ENCODE measurements at places on chromosomes 16 and 17.

DNA sequence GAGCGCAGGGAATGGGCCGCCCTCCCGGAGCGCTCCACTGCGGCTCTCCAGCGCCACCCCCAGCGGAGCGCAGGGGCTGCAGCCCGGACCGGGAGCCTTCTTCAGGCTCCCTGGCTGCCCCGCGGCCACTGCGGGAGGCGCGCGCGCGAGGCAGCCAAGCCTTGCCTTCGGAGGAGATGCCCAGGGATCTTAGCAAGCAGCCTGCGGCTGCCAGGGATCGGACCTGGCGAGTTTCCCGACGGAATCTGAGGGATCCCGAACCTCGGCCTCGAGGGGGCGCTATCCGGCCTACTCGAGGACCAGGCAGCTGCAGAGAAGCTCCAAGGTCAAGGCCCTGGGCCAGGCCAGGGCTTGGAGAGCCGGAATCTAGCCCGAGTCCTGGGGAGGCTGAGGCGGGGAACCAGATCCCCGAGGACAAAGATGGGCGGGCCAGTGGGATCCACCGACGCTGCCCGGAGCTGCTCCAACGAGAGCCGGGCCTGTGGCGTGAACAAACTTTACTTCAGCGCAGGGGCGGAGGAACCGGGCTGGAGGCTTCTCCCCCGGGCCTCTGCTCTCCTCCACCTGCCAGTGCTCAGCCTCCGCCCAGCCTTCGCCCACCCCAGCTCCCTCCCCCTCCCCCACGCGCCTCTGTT lies at the start of gene IRX6:
TSS of gene IRX6 (plus strand) at position 567 of the 635 bp plus-strand sequence. CDS start 889 bp downstream, outside the sequence.
- peak; percentile 26 for DNase-seq

DNA sequence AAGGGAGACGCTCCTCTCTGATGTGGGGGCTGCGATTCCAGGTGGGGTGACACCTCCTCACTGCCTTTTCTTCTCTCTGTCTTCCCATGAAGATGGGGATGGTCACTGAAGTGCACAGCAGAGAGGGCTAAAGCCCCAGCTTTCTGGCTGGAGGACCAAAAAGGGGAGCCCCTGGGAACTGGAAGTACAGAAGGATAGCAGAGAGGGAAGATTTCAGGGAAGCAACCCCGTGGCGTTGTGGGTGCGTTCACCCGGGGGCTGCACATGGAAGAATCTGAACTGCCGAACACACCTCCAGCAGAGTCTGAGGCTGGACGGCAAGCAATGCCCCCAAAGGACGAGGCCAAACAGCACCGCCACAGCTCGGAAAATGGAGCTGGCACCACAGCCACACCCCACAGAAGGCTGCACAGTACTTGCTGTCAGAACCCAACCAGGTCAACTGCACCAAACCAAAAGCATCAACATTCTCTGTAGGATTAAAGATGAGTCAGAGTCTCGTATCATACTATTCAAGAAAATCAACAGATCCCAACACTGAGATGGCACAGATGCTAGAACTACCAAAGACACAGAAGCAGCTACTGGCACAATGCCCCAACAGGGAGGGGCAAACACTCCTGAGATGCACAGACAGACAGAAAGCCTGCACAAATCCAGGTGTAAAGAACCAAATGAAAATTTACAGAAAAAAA lies 49.9 kb downstream of the MAP1LC3B start:
- no peak for DNase-seq

DNA sequence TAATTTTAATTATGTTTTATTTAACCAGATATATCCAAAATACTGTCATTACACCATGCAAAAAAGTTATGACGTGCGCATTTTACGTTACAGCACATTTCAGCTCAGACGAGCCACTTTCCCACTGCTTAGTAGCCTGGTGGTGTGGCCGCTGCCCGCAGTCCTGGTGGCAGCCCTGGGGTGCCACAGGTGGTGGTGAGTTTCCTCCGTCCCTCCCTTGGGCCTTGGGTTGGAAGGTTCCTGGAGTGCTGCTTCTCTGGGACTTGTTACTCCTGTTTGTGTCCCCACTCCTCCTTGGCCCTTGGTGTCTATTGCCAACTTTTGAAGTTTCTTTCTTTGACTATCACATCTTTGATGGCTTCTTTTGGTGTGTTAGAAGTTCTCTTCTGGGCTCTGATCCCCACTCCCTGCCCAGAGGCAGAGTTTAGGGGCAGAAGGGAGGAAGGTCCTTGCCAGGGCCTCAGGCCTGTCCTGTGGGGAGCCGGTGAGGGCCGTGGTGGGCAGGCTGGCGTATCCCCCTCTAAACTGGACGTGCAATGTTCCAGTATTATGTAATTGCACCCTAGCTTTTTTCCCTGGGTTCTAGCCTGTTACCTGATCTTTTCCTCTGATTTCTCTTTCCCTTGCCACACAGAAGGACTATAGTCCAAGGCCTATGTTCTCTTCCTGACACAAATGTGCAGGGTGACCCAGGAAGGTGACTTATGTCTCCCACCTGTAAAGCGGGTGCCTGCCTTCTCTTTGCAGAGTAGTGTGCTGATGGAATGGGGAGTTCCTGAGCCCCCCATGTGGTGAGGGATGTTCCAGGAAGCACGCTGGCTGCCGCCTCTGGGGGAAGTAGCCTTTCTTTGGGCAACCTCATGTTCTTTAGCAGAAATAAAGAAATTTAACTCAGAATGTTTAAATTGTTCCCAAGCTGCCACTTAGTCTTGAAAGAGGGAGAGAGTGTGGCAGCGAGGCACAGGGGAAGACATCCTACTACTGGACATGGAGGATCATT lies 8.4 kb downstream of the MPRIP start:
- no peak for DNase-seq

DNA sequence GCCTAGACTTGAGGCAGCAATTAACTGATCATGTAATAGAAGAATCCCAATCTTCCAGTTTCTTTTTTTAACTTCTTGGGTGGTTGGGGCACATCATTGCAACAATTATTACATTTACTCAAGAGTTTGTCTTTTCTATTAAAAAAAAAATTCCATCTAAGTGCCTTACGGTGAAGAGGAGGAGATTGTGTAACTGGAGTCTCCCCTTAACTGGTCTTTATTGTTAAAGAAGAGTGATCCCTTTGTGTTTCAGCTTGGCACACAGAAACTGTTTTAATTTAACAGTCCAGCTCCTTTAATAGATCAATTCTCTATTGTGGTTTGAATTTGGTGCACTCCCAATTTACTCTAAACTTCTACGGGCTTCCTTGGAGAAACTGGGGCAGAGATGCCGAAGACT lies 75.2 kb downstream of the FTO start:
- no peak for DNase-seq

GRCh38 chr17:74244128-74244527 lies 29.9 kb upstream of the DNAI2 start:
- no peak for DNase-seq

DNA sequence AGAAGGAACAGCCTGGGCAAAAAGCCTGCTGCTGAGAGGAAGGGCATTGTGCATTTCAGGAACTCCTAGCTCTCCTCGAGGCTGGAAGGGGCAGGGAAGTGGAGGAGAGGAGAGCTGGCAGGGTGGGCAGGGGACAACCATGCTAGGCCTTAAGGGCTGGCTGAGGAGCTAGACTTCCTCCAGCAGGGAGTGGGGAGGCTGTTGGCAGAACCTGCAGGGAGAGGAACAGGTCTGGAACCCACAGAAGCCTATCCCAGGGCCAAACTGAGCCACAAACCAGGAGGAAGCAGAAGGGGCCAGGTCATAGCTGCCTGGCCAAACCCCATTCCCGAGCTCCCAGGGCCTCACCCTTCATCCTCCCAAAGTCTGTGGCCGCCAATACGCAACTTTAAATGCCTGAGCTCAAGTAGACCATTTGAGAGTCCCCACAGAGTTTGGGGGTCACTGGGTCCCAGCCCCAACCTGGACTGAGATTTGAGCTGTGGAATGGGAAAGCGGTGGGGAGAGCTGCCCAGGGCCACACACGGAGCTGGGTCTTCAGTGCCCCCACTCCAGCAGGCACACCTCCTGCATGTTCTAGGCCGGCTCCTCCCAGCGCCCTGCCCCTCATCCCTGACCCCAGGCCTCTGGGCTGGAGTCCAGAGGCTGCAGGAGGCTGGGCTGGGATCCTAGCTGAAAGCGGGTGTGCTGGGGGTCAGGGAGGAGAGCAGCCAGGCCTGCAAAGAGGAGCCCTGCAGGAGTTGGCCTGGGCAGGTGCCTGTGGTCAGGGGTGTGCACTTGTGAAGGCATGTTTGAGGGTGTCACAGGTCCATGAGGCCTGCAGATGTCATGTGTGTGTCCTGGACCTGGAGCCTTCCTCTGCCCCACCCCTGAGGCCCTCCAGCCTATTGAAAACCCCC lies 4.5 kb downstream of the CDH5 start:
- DNase-seq: no peak

- no peak for DNase-seq
Measured at GRCh38 chr16:566475-567372, at the start of gene NHLRC4. Gene NHLRC4, plus strand, starts transcription at chr16:567005. Its CDS starts 1,043 bp downstream, at chr16:568048.

DNA sequence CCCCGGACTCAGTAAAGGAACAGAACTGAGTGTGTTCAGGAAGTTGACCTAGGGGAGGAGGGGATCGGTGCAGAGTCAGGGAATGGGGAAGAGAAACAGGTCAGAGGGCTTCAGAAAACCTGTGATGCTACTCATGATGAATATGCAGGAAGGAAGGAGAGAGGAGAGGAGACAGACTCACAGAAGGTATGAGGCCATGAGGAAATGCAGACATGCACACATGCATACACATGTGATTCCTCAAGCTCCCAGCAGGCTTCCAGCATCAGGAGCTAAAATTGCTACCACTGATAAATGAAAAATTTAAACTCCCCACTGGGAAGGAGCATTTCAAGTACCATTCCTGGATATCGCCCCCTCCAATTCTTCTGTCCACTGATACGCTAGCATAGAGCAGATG lies 262.6 kb downstream of the SLC39A11 start:
- no peak for DNase-seq

DNA sequence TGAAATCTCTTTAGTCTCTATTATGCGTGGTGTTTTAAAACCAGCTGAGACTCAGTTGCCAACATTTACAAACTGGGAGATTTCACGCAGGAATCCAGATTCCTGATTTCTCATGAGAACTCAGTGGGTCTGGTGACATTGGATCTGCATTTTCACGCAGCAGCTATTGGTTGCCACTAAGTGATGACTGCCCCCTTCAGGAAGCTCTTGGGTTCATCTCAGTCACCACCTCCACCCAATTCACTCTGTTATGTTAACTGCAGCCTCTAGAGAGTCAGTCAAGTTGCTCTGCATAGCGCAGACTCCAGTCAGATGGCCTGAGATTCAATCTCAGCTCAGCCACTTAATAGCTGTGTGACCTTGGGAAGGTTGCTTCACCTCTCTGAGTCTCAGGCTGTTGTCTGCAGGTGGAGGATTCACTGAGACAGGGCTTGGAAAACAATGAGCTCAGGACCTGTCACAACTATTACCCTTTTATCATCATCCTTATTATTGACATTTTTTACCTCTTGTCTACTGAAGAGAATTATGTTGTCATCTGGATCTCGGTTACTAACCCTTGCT lies 6.4 kb downstream of the SHISA9 start:
- no peak for DNase-seq

DNA sequence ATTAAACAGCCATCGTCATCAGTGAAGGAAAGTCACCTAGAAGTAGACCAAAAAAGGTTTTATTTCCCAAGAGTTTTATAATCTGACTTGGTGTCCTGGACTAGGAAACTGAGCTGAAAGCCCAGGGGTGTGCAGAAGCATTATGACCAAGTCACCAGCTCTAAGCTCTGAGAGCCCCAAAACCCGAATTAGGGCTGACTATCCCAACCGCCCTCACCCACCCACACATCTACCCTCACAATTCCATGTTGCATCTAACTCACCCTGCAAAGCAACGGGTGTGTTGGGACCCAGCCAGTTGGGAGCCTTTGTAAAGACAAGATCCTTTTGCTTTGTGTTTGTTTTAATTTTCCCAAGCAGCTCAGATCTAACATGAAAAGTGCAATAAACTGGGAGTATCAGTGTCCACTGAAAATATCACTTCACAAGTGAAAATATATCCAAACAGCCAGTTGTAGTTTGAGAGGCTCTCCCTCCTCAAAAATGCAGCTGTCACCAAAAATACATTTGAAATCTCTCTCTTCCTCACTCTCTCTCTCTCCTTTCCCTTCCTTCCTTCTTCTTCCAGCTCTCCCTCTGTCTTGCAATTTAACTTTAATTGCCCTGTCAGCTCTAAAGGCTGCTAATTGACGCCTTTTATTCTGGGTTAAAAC lies 16.2 kb upstream of the NOG start:
- no peak for DNase-seq

GRCh38 chr17:78995761-78996451 lies 13.7 kb downstream of the CANT1 start:
- DNase-seq: no peak
